Stimulated activated CD4-positive, alpha-beta T cell treated with anti-CD3 and anti-CD28 coated beads, Interleukin-2, amount 100 ng/mL, for 48 hours (primary cell): ENCODE measurements at places on chromosomes 16 and 17.

- DNase-seq = no peak
Measured at GRCh38 chr16:54977211-54977610, 46.5 kb downstream of the IRX5 start.

DNA sequence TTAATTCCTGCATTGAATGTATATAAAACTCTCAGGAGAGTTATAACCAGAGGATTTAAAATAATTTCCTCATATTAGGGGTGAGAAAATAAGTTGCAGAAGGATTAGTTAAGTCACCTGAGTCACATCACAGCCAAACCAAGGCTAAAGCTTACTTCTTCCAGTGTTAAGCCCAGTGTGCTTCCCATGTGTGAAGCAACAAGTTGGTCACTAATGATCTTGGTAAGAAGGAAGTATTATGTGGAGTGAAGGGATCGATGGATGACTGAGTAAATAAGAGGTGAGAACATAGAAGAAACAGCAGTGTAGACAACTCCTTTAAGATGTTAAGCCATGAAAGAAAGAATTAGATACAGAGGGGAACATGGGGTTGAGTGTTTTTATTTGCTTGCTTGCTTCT lies 20.6 kb downstream of the ESRP2 start:
- no peak for DNase-seq

DNA sequence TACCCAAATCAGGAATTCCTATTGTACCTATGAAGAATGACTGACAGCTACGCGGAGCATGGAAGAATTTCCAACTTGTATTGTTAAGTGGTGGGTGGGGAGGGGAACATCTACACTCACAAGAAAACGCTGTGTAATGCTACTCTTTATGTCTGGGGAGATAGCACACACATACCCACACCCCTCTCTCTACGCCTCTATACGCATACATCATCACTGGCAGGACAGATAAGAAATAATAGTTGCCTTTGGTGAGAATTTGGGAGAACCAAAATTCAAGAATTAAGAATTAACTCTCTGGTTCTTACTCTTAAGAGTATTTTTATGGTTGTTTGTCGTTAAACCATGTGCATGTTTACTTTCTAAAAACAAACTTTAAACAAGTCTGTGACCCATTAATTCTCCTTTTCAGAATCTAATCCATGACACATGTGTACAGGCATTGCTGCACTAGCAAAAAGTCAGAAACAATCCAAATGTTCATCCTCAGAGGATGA lies 33.9 kb downstream of the CREBBP start:
- DNase-seq = no peak

DNA sequence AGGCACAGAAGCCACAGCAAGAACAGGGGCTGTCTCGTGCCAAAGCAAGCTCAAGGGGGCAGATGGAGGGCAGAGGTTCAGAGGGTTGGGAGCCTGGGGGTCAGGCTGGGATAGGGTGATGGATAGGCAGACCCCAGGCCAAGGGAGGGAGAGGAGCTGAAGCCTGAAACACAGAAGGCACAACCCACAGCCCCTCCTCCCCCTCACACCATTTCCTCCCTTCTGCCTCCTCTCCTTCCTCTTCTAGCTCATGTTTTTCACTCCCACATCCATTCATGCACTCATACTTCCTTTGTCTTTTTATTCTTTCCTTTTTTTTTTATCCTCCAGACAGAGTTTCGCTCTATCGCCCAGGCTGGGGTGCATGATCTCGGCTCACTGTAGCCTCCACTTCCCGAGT lies 61.1 kb downstream of the SOCS1 start:
- DNase-seq = no peak

- no peak for DNase-seq
Measured at GRCh38 chr17:823501-823902, 41.3 kb downstream of the MRM3 start.
